ENCODE measurements at places on chromosomes 3 and 15.

- no peak for DNase-seq
Measured at GRCh38 chr15:45729141-45729540, 94.3 kb downstream of the SQOR start.

- no peak for DNase-seq
Measured at GRCh38 chr3:153919773-153920172, 201.4 kb upstream of the ARHGEF26 start.

DNA sequence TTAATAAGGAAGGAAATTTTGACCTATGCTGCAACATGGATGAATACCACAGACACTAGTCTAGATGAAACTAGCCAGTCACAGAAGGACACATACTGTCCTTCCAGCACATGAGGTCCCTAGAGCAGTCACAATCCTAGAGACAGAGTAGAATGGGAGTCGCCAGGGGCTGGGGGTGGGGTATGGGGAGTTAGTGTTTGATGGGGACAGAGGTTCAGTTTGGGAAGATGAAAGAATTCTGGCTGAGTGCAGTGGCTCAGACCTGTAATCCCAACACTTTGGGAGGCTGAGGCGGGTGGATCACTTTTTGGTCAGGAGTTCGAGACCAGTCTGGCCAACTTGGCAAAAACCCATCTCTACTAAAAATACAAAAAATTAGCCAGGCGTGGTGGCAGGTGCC lies 99.2 kb downstream of the TPRA1 start:
- no peak for DNase-seq

DNA sequence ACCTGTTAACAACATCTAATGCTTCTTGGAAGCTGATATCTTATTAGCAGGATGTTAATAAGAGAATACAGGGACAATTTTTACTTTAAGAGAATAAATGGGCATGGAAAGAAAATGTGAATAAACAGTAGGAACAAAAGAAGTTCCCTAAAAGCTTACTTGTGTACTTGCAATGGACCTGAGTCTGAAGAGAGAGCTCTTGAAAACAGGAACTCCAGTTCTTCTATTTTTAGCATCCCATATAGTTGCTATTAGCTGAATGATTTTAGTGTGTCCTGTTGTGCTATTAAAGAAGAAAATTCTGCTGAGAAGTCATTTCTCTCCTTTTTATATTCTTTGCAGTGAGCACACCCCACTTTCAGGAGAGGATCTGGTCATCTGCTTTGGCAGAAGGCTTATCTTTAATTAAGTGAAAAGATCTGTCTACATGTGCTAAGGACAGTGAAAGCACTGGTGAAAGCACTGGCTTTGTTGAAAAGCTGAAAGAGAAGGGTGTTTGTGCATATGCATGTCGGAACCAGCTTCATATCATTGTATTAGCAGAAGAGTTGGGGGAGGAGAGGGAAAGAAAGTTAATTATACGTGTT lies 1.4 kb upstream of the ST3GAL6 start:
- DNase-seq: no peak

GRCh38 chr15:58519516-58519915 lies 87.7 kb downstream of the LIPC start:
- DNase-seq: no peak

DNA sequence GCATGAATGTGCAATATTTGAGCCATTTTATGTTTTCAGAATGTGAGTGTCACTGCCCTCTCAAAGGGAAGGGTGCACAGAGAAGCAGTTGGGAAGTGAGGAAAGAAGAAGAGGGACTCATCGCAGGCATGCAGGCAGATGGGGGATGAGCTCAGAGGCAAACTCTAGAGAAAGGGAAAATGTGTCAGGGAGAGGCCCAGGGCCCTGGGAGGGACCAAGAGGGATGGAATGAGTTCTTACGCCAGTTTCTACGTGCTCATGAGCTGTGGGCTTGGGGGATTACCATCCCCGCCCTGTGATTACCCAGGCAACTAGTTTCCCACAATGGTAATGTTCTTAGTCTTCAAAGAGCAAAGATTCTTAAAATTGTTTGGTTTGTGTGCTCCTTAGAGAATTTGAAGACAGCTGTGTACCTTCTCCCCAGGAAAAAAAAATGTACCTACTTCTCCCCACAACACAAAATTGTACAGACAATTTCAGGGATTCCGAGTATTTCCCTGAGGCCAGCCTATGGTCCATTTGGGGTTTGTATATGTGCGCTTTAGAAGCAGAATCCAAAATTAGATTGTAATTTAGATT lies 17.8 kb downstream of the GCSAM start:
- DNase-seq: no peak

GRCh38 chr3:182248349-182248880 lies 536.7 kb downstream of the SOX2 start:
- no peak for DNase-seq

- peak; percentile 14 for DNase-seq
Measured at GRCh38 chr3:42683875-42684598, 1.3 kb upstream of the KLHL40 start.

- no peak for DNase-seq
Measured at GRCh38 chr3:133023362-133023761, 14.8 kb upstream of the TMEM108 start.

GRCh38 chr15:55250392-55250791 lies 39.2 kb downstream of the RAB27A start:
- DNase-seq: no peak

DNA sequence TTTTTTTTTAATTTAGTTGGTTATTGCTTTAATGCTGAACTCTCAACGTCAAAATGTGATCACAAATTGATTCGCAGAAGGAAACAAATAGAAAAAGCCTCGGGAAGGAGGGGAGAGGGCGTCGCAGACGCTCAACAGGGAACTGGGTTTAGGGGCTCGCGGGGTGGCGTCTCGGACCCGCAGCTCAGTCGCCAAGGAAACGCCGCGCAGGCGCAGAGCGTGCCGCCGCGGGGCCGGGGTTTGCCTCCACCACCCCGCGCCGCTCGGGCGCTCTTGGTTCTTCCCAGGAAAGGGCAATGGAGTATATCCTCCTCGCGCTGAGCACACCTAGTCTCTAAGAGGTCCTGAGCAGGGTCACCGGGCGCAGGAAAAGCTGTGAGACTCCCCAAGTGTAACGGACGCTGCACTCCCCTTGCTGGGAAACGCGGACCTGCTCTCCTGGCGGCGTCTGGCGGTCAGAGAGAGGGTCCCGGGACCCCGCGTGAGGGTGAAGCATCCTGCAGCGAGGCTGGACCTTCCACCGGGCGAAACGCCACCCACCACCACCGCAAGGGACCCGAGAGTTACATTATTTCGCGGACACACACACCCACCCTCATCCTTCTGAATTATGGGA lies 753 bp downstream of the PLCH1 start:
- no peak for DNase-seq

DNA sequence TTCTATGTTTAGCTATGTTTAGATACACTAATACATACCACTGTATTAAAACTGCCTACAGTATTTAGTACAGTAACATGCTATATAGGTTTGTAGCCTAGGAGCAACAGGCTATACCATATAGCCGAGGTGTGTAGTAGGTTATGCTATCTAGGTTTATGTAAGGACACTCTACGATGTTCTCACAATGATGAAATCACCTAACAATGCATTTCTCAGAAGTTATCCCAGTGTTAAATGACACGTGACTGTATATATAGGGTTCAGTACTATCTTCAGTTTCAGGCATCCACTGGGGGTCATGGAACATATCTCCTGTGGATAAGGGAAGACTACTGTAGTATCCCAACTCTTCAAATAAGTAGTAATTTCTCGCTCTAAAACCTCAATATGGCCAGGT lies 97.4 kb downstream of the TMCC1 start:
- DNase-seq: no peak

GRCh38 chr3:4551051-4551711 lies 58.0 kb downstream of the ITPR1 start:
- no peak for DNase-seq

DNA sequence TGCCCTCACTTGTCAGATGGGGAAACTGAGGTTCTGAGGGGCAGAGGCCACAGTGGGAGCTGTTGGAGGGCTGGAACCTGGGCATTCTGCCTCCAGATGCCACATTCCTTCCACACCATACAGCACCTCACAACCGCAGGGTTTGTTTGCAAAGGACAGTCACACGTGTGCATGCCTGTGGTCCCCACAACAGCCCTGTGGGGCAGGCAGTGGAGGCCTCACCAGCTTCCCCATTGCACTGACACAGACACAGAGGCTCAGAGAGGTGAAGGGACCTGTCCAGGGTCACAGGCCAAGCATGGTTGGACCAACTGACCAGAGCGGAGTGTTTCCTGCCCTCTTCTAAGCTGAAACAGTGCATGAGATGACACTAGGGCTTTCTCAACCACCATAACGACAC lies 75.2 kb upstream of the SEC13 start:
- DNase-seq: no peak

DNA sequence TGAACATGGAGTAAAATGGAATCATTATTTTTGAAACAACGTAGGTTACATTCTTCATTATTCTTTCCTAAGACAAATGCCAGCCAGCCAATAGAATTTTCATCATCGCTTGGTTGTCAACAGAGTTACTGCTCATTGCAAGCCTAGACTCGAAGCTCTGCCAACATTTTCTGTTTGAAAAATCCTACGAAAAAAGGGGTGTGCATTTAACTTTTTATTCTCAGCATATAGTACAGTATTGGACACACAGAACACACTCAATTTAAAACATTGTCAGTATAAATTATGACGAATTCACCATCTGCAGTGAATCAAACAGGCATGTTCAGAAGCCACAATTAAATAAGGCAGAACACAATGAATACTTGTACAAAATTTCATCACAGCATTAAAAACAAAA lies 232.1 kb downstream of the NR1D2 start:
- DNase-seq: no peak

DNA sequence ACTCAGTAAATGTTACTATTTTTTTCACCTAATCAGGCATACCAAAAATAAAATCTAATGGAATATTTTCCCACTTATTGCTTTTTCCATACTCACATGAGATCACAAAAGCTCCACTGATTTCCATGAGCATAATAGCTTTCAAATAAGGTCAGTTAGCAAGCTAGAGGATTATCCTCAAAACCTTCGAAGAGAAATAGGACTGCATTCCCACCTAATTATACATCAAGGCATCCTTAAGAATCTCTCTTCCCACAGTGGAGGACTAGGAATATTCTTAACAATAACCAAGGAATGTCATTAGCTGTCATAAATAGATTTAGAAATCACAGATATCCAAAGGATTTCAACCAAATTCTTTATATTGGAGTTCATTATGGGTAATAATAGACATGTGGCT lies 127.9 kb upstream of the STT3B start:
- DNase-seq: no peak

DNA sequence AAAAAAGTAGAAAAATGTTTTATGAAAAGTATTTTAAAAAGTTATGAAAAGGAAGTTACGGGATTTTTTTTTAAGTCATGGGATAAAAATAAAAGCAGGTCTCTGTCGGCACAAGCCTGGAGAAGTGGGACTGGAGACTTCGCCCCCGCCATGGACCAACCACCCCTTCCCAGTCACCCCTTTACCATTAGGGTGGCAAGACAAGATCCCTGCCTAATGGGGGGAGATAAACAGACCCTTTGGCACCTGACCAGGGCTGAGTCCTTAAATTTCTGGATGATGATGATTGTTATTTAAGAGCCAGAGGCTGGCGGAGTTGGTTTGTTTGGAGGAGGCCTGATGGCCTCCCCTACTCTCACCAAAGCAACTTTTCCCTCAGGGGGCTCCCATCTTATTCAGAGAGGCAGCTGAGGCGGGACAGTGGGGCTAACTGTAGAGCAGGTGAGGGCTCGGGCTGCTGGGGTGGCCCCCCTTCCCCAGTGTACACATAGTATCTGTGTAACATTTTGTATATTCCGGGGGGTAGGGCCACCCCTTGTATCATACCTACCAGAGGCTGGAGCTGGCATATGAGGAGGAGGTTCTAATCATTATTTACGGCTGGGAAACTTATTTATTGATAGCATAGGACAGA lies 74.0 kb downstream of the ADAMTS7 start:
- DNase-seq: no peak

GRCh38 chr3:194294199-194294894 lies 56.8 kb downstream of the CPN2 start:
- DNase-seq: peak; percentile 30

DNA sequence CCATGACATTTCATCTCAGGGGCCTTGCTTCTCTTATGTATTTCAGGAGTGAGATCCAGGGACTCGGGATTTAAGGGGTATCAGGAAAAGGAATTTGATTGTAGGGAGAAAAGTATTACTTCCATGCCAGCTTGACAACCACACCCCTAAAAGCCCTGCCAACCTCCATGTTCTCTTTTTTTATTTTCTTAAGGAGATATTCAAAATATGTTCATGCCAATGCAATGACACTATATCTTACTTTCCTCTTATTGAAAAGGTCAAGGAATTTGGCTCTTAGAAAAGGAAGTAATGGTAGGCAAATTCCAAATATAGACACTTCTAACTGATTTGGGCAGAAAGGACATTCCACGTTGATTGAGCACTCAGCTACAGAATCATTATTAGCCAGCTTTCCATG lies 407.5 kb upstream of the NECTIN3 start:
- no peak for DNase-seq

GRCh38 chr3:172713316-172713715 lies 2.4 kb upstream of the NCEH1 start:
- no peak for DNase-seq

DNA sequence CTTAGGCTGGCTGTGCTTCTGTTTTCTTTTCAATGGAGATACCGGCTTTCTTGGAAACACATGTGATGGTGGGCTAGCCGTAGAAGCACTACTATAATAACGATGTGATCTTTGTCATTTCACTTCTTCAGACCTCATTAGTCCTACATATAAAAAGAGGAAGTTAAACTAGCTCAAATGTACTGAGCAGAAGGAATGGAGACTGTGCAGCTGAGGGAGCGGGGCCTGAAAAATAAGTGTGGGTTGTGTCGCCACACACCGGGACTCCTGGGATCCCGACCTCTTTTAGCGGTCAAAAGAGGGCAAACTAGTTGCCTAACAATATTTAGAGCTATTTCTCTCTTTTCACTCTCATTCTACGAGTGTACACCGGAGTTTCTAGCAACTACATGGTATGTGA lies 1.0 kb upstream of the RNF7 start:
- no peak for DNase-seq

- no peak for DNase-seq
Measured at GRCh38 chr15:85745023-85745422, 49.7 kb downstream of the KLHL25 start.

DNA sequence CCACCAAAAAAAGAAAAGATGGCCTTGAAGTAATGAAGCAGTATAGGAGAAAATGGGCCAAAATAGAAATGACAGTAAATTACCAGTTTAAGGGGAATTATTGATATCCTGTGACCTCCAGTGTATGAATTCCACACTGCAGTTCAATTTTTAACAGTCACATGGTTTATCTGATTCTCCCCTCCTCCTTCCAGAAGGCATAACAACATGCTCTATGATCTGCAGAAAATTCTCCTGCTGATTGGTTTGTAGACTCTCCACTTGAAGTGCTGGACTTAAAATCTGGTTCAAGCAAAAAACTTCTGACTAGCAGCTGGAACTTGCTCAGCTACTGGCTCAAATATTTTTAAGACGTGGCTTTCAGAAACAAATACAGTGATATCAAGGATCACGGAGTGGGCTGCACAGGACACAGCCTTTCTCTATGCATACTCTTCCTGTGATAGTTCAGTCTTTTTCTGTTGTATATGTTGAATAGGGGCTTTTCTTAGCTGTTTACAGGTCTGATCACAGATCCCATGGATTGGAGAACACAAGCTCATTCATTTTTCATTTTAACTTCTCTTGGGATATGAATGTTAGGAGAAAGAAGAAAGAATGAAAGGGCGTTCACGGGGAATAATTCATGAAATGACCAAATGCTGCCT lies 211.5 kb downstream of the LSAMP start:
- no peak for DNase-seq

All from activated naive CD4-positive, alpha-beta T cell treated with anti-CD3 and anti-CD28 coated beads, Interleukin-2, amount 50 U/mL, for 72 hours (primary cell).